Mesenchymal stem cell (in vitro differentiated cells and primary cell): ENCODE measurements at places on chromosomes 7 and 10.

DNA sequence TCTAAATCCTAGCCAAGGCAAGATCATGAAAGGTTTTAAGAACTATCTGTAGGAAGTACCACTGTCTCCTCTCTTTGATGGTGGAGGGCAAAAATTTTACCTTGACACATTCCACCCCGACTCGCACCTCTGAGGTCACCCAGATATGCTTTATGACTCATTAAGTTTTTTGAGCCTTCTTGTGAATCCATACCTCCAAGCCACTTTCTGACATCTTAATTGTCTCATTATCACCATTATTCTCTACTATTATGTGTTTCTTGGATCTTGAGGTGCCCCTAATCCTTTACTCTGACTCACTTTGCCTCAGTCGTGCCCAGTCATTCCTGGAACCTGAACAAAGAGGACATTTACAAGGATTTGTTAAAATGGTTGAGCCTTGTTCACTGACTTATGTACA, 146.6 kb downstream of the RAPGEF5 start:
- DNase-seq: no peak

DNA sequence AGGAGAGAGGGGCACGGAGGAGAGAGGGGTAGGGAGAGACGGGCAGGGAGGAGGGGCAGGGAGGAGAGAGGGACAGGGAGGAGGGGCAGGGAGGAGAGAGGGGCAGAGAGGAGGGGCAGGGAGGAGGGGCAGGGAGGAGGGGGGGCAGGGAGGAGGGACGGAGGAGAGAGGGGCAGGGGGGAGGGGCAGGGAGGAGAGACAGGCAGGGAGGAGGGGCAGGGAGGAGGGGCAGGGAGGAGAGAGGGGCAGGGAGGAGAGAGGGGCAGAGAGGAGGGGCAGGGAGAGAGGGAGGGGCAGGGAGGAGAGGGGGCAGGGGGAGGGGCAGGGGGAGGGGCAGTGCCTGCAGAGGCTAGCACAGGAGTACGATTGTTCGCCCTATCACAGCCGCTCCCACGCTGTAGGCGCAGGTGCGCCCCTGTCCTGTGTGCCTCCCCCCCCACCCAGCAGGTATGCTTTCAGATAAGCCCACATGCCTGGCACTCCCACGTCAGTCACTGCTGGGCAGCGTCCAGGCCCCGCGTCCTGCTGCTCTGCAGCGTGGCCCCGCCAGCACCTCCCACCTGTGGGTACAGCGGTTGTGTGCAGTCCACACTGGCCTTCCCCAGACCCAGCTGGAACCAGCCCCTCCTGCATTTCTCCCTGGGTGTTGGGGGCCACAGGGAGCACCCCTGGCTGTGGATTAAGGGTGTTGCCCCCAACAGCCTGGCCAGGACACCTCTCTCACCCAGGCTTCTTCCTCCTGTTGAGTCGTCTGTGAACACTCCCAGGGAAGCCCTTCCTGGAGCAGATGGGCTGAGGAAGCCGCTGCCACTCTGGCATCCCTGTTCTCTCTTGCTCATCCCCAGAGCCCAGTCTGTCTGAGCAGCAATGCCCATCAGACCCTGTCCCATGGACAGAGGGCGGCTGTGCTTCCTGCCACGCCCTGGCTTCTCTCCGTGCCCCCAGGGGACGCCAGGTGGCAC, 10.8 kb downstream of the NKX6-2 start:
- DNase-seq: no peak

GRCh38 chr10:131682271-131682962, 218.4 kb upstream of the PPP2R2D start:
- no peak for DNase-seq

- no peak for DNase-seq
These were observed 90.6 kb downstream of the CACNB2 start for GRCh38 chr10:18230794-18231193.

DNA sequence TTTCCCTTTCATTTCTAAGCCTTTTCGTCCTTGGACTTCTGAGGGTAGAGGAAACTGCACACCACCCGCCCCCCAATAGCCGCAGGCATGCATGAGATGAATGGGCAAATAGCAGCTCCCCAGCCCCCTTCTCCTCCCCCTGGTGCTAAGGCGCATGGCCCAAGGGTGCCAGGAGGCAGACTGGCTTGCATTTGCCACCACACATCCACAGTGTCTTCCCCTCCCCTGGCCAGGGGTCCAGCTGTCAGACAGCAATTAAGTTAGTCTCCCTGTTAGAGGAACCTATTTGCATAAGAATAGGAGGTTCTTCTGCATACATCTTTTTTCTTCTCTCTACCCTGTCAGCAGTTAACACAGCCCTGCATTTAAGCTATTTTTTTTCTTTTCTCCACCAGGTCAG, 20.2 kb downstream of the TOMM7 start:
- no peak for DNase-seq

- peak; percentile 86 for DNase-seq
These were observed 279.2 kb downstream of the PRPF18 start for GRCh38 chr10:13865758-13866491.

- peak; percentile 50 for DNase-seq
These were observed 92.9 kb upstream of the SH2B2 start for GRCh38 chr7:102193806-102194205.

GRCh38 chr10:72315611-72316385, 38.9 kb downstream of the DNAJB12 start:
- DNase-seq: no peak

DNA sequence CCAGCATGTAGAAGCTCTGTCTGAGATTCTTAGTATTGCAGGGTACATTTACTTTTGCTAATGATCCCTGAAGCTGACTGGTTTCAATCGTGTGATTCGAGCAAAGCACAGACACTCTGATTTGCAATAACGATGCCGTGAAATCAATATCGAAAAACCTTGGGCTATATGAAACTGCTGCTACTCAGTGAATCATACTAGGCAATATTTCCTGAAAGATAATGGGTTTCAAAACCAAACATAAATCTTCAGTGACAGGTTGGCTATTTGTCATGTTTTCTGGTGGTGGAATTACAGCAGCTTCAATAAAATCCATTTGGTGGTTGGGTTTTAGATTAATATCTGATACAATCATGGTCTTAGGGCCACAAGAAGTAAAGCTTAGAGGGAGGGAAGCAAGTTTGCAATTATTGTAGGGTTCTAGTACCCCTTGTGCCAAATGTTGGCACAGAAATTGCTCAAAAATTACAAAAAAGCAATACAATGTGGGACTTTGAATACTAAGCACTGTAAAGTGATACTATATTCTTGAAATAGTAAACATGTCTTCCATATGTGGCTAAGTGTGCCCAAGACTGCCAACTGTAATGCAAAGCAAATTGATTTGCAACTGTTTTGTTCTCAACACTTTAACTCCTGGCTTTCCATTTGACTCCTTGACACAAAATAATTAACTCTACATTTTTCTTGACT, 112.4 kb upstream of the JAZF1 start:
- DNase-seq: no peak

- DNase-seq: no peak
These were observed 359.7 kb upstream of the ZNF32 start for GRCh38 chr10:44008270-44008916.

DNA sequence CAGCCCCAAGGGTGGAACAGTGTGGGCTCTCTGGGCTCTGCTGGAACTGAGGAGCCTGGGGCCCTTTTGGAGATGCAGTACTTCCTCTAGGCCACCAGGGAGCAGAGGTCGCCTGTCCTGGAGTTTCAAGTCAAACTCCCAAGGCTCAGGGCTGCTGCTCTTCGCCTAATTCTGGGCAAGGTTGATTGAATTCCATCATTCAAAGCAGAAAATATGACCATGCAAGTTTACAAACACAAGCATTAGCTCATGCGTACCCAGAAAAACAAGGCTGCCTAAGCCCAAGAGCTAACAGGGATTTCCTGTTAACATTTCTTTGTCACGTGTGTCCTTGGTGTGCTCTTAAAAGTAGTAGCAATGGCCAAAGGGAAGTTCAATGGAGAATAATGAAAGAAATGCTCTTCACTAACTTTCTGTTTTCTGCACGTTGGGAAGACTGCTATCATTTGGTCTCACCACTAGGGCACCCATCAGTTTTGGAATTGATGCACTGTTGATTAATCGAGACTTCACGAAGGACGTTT, 20.1 kb downstream of the LDB3 start:
- DNase-seq: peak; percentile 79

- no peak for DNase-seq
These were observed 34.1 kb downstream of the DNAJB9 start for GRCh38 chr7:108603656-108604306.

DNA sequence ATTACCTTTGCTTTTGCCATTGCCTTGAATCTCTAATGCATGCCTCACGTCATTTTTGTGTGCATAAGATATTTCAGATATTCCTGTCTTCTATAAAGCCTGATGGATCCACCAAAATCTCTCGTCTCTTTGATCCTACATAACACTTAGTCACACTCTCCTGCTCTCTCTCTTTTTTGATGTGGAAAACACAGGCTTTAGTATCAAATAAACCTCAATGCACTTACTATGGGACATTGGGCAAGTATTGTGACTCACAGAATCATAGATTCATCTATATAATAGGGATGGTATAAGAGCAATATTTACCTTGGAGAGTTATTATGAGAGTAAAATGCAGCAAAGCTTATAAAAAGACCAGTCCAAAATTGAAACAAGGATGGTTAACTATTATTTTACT, 39.1 kb downstream of the DKK1 start:
- no peak for DNase-seq

GRCh38 chr10:26441491-26442214, 3.5 kb downstream of the APBB1IP start:
- DNase-seq: no peak

GRCh38 chr7:129014501-129015101, 40.3 kb downstream of the TNPO3 start:
- no peak for DNase-seq

DNA sequence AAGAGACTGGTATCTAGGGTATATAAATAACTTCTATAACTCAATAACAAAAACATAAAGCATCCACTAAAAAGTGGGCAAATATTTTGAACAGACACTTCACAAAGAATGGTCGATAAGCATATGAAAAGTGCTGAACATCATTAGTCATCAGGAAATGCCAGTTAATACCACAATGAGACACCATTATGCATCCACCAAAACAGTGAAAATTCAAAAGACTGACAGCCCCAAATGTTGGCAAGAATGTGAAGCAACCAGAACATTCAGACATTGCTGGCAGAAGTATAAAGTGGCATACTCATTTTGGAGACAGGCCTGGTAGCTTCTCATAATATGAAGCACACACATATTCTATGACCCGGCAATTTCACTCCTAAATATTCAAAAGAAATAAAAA, 26.5 kb upstream of the GSAP start:
- DNase-seq: peak; percentile 41

DNA sequence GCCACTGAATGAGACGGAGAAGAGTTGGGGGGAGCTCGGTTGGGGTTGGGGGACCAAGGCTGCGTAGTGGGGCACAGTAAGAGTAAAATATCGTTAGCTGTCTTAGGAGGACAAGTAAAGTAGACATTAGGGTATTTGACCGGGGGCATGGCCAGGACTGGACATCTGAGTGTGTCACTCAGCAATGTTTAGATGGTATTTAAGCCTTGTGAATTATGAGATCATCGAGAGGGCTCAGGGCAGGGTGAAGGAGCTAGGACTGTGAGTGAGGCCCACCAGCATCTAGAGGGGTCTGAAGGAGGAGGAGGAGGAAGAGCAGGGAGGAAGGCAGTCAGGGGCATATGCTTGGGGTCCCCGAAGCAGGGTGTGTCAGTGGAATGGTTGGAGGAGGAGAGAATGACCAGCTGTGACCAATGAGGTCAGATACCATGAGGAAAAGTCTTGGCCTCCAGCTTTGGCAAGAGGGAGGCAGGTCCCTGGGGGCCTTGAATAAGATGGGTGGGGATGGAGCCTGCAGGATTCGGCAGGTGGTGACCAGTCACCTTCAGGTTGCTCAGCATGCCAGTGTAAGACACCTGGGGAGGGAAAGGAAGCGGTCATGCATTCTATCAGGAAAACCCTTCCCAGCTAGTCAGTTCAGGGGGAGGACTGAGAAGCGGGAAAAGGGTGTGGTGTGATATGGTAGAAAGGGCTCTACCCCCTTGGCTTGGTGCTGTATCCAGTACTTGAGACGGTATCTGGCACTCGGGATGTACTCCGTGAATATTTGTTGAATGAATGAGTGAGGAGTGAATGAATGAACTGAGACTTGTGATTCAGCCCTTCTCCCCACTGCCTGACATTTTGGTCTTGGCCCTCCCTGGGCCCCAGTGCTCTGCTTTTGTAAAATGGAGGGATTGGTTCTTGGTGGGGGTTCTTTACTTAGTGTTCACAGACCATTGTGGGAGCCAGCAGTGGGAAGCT, 34.8 kb upstream of the SH2D4B start:
- DNase-seq: no peak

- DNase-seq: no peak
These were observed 4.6 kb downstream of the SH2B2 start for GRCh38 chr7:102291056-102291915.

DNA sequence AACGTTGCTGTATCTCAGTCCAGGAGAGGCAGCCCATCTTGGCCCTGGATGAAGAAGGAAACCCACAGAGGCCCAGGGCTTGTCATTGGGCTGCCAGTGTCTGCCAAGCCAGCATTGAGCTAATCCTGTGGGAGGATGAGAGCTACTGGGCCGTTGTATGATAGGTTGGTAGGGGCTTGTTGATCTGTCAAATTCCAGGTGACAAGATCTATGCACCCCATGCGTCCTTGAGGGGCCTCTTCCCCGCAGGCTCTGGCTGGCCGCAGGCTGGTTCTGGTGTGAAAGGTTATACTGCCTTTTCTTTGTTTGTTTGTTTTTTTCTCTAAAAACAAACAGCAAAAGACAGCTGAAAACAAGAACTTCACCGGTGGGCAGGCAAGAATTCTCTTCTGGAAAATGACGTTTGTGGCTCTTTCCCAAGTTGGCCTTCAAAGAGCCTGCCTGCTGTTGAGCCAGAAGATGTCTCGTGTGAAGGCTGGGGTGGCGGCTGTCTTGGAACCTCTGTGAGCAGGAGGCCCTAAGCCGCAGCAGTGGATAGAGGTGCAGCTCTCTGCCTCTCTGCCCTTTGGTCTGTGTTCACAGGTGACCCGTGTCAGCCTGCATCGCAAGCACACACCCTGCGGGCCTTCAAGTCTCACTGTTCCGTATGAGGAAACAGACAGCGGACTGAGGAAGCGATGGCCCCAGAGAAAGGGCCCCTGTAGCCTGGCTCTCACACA, 23.3 kb downstream of the CYP17A1 start:
- DNase-seq: no peak

DNA sequence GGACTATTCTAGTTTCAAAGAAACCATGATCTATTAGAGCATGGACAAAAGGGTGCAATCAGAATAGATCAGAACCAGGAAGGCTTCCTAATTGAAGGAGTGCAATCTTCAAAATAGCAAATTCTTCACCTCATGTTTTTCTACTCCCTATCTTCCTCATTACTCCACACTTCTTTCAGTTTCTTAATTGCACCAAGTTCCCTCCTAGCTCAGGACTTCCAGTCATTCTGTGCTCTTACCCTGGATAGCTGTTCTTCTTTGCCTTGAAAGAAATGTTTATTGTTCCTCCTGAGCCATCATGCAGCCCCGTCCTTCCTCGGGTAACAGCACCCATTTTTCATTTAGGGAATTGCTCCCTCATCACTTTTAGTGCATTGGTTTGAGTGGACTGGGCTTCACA, 23.1 kb downstream of the TRPV5 start:
- DNase-seq: no peak
